ENCODE measurements at places on chromosomes 3 and 15.

GRCh38 chr3:16587047-16587680 lies 18.1 kb downstream of the DAZL start:
- no peak for DNase-seq

DNA sequence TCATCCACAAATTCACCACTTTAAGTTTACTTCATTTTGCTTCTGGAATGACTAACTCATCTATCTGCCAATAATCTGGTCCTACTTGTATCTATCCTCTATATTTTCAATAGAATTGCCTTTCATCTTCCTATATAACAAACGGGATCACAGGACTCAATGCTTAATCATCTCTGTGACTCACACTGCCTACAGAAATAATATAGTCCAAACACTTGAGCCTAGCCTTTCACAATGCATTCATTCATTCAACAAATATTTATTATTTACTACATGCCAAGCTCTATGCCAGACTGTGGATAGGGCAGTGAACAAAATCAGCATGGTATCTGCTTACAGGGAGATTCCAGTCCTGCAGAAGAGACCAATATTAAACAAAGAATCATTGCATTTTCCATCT lies 16.6 kb upstream of the AGTR1 start:
- DNase-seq, result peak; percentile 61

GRCh38 chr3:183188895-183189462 lies 26.4 kb upstream of the LAMP3 start:
- peak; percentile 28 for DNase-seq

- DNase-seq, result no peak
Observed at GRCh38 chr3:38746641-38747040, 69.4 kb downstream of the SCN10A start.

- DNase-seq, result no peak
Observed at GRCh38 chr3:139523718-139524117, 15.8 kb downstream of the RBP1 start.

GRCh38 chr3:17645074-17645698 lies 97.2 kb downstream of the TBC1D5 start:
- peak; percentile 73 for DNase-seq

- peak; percentile 78 for DNase-seq
Observed at GRCh38 chr15:98800437-98801233, 152.3 kb downstream of the IGF1R start.

DNA sequence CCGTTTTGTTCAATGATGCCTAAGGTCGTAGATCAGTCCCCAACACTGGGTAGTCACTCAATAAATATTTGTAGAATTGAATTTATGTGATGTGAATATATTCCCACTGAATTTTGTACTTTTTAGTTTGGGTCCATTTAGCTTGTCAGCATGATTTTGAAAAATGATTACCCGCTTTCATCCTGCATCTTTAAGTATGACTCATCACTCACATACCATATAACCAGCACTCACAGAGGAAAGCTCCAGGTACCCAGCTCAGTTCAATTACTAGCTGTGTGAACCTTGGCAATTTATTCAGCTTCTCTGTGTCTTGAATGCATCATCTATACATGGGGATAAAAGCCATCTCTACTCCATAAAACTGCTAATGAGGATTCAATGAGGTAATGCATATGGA lies 2.2 kb upstream of the MLF1 start:
- peak; percentile 12 for DNase-seq

DNA sequence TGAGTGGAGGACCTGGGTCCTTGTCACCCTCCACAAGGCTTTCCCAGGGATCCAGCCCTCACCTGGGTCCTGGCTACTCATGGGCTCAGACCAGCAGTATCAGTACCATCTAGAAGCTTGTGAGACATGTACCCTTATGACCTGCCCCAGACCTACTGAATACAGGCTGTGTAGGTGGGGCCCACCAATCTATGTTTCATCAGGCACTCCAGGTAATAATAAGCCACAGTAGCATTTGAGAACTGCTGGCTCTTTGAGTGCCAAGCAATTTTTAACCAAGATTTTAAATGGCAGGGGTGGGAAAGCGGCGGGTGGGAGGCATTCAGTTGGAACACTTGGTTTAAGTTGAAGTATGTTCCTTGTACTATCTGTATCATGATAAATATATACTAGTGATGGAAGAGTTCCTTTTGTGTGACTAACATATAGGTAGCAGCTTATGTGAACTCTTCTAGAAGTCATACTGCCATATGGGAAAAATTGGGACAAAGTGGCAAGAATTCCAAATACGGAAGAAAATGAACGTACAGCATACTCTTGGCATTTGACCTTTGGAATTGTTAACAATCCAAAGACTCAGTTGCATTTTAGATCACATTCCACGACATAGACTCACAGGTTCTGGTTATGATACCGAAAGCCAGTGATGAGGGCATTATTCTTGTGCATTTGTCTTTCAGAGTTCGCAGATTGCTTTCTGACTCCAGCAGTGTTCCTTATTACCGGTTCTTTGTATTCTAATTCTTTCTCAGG lies 190.4 kb downstream of the GHSR start:
- peak; percentile 31 for DNase-seq

Data from fibroblast of mammary gland (primary cell).